ENCODE measurements at places on chromosomes 2 and 18.

GRCh38 chr18:7548221-7548620, 18.9 kb upstream of the PTPRM start:
- no peak for DNase-seq

GRCh38 chr2:56286936-56287335, 103.1 kb downstream of the CCDC85A start:
- no peak for DNase-seq

DNA sequence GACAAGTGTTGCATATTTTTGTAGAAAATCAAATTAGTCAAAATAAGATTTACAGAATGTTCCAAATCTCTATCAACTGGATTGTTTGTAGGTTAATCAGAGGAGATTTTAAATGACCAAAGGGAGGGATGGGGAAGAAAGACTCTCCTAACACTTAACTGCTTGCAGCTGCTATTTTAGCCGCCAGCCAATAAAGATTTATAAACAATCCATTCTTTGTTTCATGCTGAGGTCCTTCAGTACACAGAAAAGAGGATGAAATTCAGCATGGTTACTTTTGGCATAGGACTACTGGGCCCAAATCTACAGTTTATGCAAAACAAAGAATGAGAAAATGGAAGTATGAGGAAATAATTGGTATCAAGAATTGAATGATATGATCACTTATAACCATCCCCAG, 86.4 kb upstream of the FN1 start:
- no peak for DNase-seq

GRCh38 chr2:127052771-127053691, 53.9 kb downstream of the BIN1 start:
- DNase-seq, result no peak

GRCh38 chr2:19675003-19675629, 226.7 kb downstream of the TTC32 start:
- no peak for DNase-seq

DNA sequence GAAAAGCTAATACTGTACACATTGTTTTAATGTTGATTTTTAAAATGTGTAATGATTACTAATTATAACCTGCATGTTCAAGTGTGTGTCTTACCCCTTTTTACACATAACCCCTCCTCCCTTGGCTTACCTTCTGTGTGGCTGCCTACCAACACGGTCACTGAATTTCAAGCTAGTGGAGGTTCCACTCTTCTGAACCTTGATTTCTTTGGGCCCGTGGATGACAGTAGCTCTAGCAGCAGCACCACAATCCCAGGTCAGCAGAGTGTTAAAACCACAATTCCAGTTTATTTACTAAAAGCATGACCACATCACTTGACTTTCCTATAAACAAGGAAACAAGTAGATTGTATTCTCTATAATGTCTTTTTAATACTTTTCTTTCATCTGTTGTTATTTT, 56.9 kb downstream of the AFTPH start:
- no peak for DNase-seq

Measured in effector memory CD8-positive, alpha-beta T cell (primary cell).